ENCODE measurements at places on chromosomes 11 and 22.

DNA sequence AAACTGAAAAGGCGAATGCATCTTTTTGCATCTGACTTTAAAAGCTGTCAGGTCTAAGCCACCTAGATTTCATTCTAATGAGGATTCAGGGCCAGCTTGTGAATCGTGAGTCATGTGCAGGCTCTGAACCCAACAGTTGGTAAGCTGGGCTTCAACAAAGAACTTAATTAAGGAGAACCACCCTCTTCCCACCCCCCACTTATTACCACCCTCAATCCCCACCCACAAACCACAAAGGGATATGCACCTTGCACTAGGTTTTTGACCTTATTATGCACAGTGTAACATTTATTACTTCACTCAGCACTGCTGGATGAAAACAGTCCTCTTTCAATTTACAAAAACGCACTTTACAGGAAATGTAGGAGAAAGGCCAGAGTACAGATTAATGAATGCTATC, 94.1 kb upstream of the LIN7C start:
- DNase-seq, result no peak

DNA sequence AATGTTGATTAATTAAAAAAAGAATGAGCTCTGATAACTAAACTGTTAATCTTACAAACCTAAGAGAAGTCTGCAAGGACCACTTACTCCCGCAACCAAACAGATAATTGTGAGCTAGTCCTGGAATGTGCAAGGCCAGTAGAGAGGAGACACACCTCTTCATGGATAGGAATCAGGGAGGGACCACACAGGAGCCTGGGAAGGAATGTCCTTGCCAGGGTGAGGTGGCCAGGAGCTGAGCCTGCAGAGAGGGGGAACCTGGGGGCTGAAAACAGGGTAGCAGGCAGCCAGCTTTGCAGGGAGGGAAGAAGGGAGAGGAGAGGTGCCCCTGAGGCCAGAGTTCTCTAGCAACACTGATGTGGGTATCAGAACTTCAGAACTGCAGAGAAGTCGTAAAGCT, 9.4 kb upstream of the NLRP10 start:
- no peak for DNase-seq

DNA sequence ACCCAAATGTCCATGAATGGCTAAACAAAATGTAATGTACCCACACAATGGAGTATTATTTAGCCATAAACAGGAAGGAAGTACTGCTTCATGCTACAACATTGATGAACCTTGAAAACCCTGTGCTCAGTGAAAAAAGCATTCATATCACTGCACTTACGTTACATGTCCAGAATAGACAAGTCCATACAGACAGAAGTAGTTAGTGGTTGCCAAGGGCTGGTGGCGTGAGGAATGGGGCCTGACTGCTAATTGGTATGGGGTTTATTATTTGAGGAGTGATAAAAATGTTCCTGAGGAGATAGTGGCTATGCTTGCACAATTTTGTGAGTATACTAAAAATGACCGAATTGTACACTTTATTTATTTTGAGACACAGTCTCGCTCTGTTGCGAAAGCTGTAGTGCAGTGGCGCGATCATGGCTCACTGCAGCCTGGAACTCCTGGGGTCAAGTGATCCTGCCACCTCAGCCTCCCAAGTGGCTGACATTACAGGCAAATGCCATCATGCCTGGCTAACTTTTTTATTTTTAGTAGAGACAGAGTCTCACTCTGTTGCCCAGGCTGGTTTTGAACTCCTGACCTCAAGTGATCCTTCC, 7.7 kb upstream of the SYVN1 start:
- DNase-seq, result no peak

DNA sequence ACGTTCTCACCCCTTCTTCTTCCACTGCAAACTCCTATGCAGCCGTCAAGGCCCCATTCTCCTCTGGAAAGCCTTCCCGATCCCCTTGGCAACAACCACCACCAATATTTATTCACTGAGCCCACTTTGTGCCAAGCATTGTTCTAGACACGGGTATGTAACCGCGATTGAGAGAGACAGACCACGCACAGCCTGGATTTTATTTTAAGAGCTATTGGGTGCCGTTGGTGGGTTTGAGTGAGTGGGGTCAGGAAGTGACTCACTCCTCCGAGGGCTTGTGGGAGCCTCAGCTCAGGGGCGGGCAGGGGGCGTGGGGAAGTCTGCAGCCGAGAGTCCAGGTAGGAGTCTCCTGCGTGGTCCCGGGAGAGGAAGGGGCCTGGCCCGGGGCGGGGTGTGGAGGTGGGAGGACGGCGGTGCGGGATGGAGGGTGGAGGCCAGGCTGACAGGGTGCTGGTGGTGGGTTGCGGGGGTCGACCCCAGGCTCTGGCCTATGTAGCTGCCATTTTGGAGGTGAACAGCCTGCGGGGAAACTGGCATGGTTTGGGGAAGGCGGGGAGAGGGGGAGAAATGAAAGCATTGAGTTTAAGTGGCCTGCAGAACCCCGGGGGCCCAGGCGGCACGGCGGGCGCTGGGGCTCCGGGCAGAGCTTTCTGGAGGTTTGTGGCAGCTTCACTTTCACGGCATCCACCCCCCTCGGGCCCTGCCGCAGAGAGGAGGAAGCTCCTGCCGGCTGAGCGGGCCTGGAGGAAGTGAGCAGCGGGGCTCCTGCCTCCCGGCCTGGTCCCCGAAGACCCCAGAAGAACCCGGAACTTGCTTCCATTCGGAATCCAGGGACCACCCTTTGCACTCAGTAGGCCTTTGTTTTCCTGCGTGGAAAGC, 547 bp downstream of the PARVG start:
- no peak for DNase-seq

DNA sequence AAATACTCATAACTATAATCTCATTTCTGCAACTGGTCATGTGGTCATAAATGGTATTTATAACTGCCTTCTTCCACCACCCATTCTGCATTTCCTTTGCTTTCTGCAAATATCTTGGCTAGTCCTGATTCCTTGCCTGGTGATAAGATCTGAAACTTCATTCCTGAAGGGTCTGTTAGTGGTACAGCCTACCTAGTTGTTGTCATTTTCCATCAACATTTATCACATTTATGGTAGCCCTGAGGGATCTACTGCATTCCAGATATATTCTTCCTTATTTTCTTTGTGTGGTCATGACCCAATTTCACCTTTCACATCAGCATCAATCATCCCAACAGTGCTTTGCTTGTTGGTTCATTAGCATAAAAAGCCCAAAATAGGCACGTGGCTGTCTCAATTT, 50.1 kb downstream of the DDX6 start:
- DNase-seq, result no peak

GRCh38 chr11:66333896-66334604, 2.2 kb downstream of the RIN1 start:
- no peak for DNase-seq
